ENCODE measurements at places on chromosomes 13 and 19. TPM values are rescaled to one million over a fixed set of nuclear protein-coding genes. Genes with fewer than 3 reads are reported as not detected.
A peak's percentile ranks its signal among the peaks of the same experiment; 100 is the strongest.

- no peak for DNase-seq
Observed at GRCh38 chr19:46176116-46176860, 28.2 kb downstream of the IGFL2 start.

DNA sequence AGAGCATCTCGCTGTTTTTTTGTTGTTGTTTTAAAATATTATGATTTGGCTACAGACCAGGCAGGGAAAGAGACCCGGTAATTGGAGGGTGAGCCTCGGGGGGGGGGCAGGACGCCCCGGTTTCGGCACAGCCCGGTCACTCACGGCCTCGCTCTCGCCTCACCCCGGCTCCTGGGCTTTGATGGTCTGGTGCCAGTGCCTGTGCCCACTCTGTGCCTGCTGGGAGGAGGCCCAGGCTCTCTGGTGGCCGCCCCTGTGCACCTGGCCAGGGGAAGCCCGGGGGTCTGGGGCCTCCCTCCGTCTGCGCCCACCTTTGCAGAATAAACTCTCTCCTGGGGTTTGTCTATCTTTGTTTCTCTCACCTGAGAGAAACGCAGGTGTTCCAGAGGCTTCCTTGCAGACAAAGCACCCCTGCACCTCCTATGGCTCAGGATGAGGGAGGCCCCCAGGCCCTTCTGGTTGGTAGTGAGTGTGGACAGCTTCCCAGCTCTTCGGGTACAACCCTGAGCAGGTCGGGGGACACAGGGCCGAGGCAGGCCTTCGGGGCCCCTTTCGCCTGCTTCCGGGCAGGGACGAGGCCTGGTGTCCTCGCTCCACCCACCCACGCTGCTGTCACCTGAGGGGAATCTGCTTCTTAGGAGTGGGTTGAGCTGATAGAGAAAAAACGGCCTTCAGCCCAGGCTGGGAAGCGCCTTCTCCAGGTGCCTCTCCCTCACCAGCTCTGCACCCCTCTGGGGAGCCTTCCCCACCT, 183.3 kb downstream of the KDM4B start:
- DNase-seq, result no peak

- DNase-seq, result no peak
Observed at GRCh38 chr19:7860714-7861618, 13.2 kb downstream of the PRR36 start.

The RASIP1 gene
- 3.6 TPM for polyA plus RNA-seq

- no peak for DNase-seq
Observed at GRCh38 chr13:27293873-27294515, 23.4 kb downstream of the RASL11A start.

The ZNF829 gene
- polyA plus RNA-seq, result 0.83 TPM

DNA sequence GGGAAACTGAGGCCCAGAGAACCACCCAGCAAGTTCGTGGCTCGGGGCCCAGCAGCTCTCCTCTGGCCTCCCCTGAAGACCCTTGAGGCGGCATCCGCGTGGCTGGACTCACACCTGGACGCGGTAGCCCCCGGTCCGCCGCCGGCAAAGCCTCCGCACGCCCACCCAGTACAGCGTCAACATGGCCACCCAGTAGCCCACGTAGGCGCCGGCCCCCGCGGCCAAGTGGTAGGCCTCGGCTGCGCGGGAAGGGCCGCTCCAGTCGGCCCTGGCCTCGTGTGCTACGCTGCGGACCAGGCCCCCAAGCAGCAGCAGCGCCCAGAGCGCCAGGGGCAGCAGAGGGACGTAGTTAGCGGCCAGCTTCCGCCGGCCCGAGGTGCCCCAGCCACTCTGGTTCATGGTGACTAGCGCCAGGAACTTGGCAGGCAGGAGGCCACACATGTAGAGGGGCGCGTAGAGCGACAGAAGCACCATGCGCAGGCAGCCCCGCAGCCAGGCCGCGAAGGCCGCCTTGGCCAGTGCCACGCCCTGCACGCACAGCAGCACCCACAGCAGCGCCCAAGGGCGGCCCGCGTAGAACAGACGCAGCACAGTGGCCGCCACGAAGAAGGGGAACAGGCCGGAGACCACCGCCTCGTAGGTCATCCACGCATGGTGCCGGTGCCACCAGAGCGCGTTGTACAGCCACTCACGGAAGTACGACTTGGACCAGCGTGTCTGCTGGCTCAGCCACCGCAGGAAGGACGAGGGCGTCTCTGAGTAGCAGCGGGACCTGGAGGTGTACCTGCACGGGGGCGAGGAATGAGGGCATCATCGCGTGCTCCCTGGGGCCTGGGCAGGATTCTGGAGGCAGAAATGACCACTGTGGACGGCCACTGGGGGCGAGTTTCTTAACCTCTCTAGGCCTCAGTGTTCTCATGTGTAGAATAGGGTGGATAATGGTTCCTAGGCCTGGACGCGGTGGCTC, 10.2 kb downstream of the HAS1 start:
- DNase-seq, result no peak

The SLC8A2 gene
- 0.40 TPM for polyA plus RNA-seq

- no peak for DNase-seq
Observed at GRCh38 chr19:1057176-1057855, 9.7 kb upstream of the ARHGAP45 start.

DNA sequence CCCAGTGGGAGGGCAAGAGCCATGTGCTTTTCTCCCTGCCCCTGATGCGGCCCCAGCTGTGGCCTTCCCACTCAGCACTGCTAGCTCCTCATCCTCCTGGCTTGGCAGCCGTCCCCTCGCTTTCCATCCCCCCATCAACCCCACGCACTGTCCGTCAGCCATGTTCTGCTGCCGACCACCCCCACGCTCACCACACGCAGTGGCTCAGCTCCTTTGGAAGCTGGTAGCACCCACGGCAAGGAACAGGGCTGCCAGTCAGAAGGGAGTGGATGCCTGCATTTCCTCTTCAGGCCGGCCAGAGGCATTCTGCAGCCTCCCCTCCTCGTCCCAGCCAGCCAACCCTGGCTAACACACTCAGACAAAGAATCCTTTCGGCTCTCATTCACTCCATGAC, 6.3 kb downstream of the CALM3 start:
- DNase-seq, result no peak

The NTN5 gene
- 0.33 TPM for polyA plus RNA-seq

- peak; percentile 17 for DNase-seq
Observed at GRCh38 chr13:51152701-51153100, 41.6 kb upstream of the C13orf42 start.

DNA sequence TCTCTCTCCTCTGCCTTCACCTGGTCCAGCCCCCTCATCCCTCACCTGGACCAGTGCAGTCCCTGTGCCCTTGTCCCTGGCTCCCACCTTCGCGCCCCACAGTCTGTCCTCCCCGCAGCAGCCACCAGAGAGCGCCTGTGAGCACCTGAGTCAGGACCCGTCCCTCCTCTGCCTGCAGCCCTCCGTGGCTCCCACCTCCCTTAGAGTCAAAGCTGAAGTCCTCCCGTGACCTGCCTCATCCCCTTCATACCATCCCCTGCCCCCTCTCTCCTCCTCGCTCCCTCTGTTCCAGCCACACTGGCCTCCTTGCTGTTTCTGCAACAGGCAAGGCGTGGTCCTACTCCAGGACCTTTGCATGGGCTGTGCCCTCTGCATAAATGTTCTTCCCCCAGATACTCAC, 10.3 kb downstream of the CELF5 start:
- no peak for DNase-seq

- no peak for DNase-seq
Observed at GRCh38 chr13:28031896-28032288, 43.4 kb upstream of the URAD start.

DNA sequence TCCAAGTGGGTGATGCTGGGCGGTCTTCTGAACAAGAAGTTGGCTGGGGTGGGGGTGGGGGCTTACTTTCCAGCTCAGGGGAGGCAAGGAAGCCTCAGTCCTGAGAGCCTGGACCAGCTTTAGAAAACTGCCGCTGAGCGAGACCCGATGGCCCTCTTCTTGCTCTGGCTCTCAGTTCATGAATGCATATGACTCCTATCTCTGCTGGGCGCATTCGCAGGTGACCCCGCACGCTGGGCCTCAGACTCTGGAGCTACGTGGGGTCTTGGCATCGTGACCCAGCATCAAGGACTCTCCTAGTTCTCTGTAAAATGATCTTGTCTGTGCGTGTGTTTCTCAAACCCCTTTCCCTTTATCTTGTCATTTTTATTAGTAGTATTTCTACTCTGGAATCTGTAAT, 19.7 kb downstream of the PRAM1 start:
- no peak for DNase-seq

GRCh38 chr19:44303976-44304568, 753 bp downstream of the ZNF235 start:
- DNase-seq, result peak; percentile 39

GRCh38 chr13:79711631-79712030, 230.7 kb downstream of the NDFIP2 start:
- no peak for DNase-seq

GRCh38 chr19:12695096-12695495, 1.3 kb downstream of the FBXW9 start:
- no peak for DNase-seq

The ANGPTL8 gene
- 20.8 TPM for polyA plus RNA-seq

DNA sequence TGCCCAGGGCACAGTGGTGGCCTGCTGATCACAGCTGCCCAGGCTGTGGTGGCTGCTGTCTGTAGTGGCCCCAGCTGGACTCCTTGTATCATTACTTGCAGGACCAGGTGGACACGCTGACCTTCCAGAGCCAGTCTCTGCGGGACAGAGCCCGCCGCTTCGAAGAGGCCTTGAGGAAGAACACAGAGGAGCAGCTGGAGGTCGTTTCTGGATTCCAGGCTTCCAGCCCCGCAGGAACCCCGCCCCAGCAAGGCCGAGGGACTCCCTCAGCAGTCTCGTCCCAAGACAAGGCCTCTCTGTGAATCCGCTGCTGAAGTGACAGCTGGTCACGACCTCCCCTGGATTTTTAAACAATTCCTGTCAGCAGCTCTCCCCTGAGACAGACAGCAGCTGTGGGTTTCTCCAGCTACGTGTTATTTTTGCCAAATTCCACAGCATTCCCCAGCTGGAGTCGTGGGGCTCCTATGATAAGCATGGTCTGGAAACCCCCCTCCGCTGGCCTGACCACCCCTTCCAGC, 98.3 kb downstream of the SLC7A1 start:
- no peak for DNase-seq

DNA sequence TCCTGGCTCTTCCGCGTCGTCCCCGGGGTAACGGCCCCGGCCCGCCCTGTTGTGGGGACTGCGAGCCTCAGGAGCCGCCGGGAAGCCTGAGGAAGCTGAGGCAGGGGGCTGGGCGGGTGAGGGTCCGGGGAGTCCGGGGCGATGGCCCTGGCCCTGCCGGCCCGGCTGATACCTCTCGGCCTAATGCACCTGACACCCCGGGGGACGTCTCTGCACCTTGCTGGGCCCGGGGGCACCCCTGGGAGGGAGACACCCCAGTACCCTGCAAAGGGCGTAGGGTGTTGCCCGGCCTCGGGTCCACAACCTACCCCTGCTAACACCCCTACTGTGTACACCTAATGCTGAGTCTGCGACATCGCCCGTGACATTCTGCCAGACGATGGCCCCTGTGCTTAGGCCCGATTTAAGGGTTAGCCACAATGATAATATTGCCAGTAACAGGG, 410 bp downstream of the PIN1 start:
- DNase-seq, result no peak

DNA sequence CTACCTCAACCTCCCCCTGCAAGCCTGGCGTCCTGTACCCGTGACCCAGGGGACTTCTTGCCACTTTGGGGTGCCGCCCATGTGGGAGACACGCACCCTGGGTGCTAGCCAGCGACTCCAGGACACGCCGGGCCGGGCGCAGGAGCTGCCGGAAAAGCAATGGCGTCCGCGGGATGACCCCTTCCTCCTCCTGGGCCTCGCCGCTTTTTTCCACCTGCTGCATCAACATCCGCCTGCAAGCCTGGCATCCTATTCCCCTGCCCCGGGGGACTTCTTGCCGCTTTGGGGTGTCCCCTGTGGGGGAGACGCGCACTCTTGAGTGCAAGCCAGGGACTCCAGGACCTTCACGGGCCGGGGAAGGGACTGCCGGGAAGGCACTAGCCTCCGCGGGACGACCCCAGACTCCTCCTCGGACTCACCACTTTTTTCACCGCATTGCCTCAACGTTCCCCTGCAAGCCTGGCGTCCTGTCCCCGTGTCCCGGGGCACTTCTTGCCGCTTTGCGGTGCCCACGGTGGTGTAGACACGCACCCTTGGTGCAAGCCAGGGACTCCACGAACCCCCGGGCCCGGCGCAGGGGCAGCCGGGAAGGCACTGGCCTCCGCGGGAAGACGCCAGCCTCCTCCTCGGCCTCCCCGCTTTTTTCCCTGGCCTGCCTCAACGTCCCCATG, 237.8 kb downstream of the TUBA3C start:
- DNase-seq, result no peak

The HSH2D gene
- polyA plus RNA-seq, result 3.7 TPM

DNA sequence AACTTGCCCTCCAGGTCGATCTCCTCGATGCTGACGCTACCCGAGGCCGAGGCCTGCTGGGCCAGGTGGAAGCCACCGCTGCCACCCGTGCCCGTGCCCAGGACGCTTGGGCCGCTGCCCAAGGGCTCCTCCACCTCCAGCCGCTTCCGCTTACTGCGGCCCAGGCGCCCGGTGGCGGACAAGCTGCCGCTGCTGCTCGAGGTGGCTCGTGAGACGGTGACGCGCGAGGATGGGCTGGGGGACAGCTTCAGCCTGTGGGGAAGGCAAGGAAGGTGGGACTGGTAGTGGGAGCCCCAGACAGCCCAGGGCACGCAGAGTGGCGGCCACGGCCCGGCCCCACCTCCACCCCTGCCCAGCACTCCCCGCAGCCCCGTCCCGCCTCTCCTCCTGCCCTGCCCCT, 6.5 kb upstream of the TIMM13 start:
- DNase-seq, result no peak

GRCh38 chr13:99471221-99472121, 29.8 kb upstream of the TM9SF2 start:
- no peak for DNase-seq

The TNNT1 gene
- 86.4 TPM for polyA plus RNA-seq

GRCh38 chr13:87128036-87128435, 543.1 kb upstream of the SLITRK5 start:
- DNase-seq, result no peak

DNA sequence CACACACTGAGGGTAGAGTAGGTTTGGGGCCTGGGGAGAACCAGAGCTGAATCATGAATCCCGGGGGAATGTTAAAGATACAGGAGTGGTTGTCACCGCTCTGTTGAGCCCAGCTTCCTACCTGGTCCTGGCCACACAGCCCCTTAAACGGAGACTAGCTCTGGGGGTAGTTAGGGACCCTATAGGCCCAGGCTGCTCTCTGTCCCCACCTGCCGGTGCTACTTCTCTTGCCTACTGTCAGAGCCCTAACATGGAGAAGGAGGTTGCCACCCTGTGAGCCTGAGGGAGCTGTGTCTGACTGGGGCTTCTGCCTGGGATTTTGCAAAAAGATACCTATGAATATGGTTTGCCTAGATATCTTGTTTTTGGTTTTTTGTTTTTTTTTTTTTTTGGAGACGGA, 36.6 kb upstream of the ZNF429 start:
- DNase-seq, result no peak
